ENCODE measurements at places on chromosomes 11 and 22. TPM values are rescaled to one million over a fixed set of nuclear protein-coding genes. Genes with fewer than 3 reads are reported as not detected.

DNA sequence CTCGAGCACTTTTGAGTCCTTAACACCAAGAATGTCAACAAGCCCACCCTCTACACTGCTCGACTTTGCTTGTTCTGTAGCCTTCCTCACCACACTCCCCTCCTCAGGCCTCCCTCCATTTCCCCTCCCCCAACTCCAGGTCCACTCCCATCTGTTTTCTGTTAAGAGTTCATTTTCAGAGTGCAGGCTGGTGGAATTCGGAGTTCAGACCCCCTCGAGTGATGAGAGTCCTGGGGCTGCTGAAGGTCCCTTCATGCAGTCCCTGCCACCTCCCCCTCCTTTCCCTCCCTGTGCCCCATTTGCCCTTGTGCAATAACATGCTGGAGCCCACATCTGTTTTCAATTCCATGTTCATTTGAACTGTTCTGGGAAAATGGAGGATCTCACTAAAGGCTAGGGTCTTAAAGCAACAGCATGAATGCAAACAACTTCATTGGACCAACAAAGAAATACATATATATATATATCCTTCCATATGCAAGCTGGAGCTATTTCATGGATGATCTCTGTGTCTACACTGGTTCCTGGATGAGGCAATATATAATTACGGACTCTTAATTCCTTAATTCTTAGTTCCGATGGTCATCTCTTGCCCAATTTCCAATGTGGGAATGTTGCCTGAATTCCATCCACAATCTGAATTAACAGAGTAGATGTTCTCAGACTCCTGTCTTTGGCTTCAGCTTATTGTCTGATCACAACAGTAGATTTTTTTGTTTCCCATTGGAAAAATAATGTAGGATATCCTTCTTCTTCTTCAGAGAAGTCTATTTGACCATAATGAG lies 340.4 kb downstream of the ETS1 start:
- H3K36me3 ChIP-seq: no peaks in the 10 kb centered on the region
- H3K4me1 ChIP-seq: no peaks in the 10 kb centered on the region
- H3K4me3 ChIP-seq: no peak overlapping the region
- DNase-seq: no peak

Gene SLC35F2
- 29.7 TPM for total RNA-seq

Gene ANO5
- total RNA-seq: 4.6 TPM

Gene NTM
- total RNA-seq: 20.0 TPM

GRCh38 chr11:15858881-15859280 lies 497.5 kb downstream of the SOX6 start:
- H3K4me1 ChIP-seq: no peaks in the 10 kb centered on the region
- H3K27ac ChIP-seq: no peak overlapping the region
- no peak for DNase-seq
- no peaks in the 10 kb centered on the region for H3K27me3 ChIP-seq
- no peak overlapping the region for H3K4me3 ChIP-seq

Measured in H1 (cell line).